ENCODE measurements at places on chromosomes 7 and 10.

GRCh38 chr10:64867501-64867962, 1346.3 kb downstream of the REEP3 start:
- DNase-seq = no peak

DNA sequence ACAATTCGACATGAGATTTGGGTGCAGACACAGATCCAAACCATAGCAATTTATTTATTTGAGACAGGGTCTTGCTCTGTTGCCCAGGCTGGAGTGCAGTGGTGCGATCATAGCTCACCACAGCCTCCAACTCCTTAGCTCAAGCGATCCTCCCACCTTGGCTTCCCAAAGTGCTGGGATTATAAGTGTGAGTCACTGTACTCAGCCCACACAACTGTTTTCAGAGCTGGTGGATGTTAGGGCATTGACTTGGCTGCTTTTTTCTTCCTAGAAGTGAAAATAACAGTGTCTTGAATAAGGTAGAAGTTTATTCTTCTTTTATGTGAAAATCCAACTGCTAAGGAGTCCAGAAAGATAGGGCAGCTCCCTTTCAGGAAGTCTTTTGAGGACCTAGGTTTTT, 132.1 kb downstream of the CCDC3 start:
- no peak for DNase-seq

GRCh38 chr7:1864161-1864940, 194.3 kb downstream of the ELFN1 start:
- no peak for DNase-seq

DNA sequence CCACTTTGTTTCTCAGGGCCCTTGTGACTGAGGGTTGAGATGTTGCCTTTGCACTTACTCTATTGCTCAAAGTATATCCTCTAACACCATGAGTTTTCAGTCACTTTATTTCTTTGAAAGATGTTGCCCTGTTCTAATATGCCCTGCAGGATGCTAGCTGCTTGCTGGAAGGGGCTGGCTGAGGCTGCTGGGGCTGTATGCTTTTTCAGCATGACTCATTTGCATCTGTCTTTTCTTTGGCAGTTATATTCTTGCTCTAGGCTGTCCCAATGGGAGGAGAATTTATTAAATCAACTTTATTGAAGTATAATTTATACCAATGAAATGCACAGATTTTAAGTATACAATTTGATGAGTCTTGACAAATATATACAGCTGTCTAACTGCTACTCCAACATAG, 157.7 kb downstream of the PLPP4 start:
- DNase-seq = no peak

DNA sequence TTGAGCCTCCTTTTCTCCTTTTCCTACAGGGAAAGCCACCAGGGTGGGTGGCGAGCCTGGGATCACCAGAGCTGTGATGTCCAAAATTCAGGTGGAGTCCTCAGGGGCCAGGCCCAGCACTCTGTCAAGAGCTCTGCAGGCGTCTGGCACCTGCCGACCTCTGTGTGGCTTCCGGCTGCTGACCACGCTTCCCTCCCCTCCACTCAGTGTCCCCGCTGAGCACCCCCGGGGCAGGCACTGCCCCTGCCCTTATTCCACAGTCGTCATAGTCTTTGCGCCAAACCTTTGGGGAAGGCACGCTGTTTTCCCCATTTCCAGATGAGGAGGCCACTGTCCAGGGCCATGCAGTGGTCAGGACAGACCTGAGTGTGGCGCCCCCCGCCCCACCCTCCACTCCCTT, 7.5 kb downstream of the MTG1 start:
- DNase-seq = no peak

DNA sequence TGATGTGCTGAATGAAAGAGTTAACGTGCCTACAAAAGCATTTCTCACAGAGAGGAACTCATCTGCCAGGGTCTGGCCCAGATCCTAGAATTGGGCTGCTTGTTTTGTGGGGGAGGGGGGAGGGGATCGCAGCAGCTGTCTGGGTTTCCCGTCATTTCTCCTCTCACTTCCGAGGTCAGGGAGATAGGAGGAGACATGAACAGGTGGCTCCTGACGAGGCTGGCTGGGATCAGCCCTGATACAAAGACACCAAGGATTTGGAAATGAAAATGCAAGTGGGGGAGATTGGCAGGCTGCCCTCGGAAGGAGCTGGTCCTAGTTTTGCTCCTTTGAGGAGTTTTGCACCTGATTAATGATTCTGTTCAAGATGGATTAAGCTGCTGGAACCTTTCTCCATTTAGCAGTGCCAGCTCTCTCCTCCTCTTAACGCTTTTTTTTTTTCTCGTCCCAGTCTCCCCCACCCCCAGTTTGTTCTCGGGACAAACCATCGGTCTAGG, 86.8 kb upstream of the KMT2C start:
- DNase-seq = no peak

DNA sequence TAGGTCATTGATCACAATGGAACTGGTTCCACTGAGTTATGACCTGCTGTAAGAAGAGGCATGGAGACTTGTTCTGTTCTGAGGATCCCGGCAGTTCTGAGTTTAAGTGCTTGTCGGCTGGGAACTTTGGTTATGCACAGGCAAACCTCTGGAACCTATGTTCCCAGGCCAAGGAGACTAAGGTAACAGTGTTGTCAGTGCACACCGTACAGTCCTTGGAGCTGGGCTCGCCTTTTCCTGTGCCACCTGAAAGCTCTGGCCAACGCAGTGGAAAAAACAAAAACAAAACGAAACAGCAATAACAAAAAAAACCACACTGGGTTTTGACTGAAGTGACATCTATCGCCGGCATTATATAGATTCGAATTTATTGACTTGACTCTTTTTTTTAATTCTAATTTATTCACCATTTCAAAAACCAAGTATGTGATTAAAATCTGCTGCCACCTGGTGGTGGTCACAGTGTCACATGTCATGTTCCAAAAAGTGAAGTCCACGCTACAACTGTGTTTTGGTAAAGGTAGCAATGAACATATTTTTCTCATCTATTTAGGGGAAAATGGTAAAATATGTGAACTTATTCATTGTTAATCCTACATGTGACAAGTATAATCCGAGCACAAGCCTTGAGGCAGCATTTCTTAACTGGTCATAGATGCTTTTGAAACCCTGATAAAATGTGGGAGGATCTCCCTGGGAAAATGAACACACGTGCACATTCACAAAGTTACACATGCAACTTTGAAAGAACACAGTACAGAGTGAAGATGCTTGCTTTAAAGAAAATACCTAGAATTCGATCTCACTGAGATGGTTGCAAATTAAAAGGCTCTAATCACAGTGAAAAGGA, 113.8 kb upstream of the PPP2R2D start:
- peak; percentile 15 for DNase-seq

- DNase-seq = no peak
These were observed 32.1 kb upstream of the MSRB2 start for GRCh38 chr10:23063045-23063972.

- no peak for DNase-seq
These were observed 66.0 kb downstream of the SLC25A40 start for GRCh38 chr7:87810130-87810529.

- DNase-seq = no peak
These were observed at the start of gene GPER1 for GRCh38 chr7:1087952-1088920. Gene GPER1, plus strand, starts transcription at chr7:1088113. Its CDS starts 3,616 bp downstream, at chr7:1091729.

DNA sequence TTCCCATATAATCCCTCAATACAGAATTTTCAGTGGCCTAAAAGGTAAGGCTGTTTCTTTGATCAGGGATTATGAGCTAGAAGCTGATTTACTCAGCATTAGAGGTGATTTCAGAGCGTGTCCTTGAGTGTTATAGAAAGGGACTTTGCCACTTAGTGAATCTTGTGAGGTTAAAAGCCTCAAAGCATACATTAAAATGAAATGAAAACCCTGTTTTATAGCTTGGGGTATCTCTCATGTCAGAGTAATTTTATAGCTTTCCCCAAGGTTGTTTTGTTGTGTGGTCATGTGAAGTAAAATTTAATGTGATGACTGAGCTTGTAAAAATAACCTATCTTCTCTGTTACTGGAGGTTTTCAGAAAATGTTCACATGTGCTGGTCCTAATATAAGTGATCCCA, 198.8 kb downstream of the CDCA7L start:
- no peak for DNase-seq

DNA sequence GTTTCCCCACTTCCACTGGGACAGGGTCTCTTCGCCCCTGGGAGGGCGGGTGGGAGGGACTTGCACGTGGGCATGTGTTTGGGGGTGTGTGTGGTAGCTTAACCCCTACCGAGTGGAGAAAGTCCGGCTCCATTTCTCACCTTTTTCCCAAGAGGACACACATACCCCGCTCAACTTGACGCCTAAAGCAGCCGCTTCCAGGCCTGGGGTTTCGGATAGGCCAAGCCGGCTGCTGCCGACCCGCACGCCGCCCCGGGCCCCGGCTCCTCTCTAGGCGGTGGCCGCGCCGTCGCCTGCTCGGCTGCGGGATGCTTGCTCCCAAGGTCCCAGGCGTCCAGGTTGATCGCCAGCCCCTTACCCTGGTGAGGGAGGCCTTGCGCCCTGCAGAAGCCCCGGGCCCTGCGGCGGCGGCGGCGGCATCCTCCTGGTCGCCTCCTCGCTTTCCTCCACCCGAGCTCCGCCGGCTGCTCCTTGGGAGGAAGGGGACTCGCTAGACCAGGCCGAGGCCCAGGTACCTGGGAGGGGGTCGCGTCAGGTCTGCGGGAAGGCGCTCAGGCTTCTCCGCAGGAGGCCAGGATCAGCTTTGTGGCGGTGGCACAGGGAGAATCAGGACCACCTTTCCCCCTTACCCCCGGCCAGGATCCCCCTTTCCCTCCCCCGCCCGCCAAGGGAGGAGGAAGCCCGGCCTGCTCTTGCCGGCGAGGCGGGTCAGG, 3.2 kb upstream of the GATA3 start:
- DNase-seq = no peak

- no peak for DNase-seq
These were observed 29.0 kb downstream of the MRC1 start for GRCh38 chr10:17838080-17838648.

- peak; percentile 39 for DNase-seq
These were observed 11.9 kb upstream of the OPALIN start for GRCh38 chr10:96370584-96371157.

- no peak for DNase-seq
These were observed 29.4 kb downstream of the BMS1 start for GRCh38 chr10:42812028-42812427.

- no peak for DNase-seq
These were observed 88.1 kb downstream of the RPS24 start for GRCh38 chr10:78121801-78122200.

DNA sequence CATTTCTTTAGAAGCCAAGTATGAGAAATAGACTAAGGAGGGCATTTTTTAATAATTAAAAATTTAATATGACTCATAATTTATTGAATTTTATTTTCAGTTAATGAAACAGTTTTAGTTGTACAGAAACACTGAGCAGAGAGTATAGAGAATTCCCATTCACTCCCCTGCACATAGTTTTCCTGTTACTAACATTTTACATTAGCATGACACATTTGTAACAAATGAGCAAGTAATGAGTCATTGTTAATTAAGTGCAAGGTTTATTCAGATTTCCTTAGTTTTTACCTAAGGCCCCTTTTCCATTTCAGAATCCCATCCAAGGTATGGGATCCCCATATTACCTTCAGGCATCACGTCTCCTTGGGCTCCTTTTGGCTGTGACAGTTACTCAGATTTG, 271.5 kb upstream of the FZD8 start:
- no peak for DNase-seq

DNA sequence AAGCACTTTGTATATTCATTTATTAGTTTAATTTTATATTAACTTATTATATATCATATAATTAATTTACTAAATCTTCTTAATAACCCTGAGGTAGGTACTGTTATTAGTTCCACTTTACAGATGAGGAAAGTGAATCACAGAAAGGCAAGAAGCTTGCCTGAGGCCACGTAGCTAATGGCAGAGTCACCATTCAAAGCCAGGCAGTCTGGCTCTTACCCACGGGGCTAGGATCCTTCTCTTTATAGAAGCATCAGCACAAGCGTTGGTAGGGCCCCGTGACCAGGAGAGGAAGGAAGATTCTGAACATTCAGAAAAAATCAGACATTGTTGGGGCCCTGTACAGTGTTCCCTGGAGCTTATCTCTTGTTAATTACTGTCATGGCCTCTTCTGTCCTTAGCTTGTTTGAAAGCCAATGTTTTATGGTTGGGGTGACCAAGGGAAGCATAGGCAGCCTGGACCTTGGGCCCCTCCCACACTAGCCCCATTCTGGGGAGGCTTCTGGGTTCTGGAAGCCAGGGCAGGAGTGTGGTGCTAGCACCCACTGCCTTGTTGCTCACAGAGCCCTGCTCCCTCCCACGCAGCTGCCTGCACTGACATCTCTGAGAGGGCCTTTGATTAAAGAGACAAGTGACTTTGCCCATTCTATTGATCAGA, 31.1 kb upstream of the SLF2 start:
- no peak for DNase-seq

DNA sequence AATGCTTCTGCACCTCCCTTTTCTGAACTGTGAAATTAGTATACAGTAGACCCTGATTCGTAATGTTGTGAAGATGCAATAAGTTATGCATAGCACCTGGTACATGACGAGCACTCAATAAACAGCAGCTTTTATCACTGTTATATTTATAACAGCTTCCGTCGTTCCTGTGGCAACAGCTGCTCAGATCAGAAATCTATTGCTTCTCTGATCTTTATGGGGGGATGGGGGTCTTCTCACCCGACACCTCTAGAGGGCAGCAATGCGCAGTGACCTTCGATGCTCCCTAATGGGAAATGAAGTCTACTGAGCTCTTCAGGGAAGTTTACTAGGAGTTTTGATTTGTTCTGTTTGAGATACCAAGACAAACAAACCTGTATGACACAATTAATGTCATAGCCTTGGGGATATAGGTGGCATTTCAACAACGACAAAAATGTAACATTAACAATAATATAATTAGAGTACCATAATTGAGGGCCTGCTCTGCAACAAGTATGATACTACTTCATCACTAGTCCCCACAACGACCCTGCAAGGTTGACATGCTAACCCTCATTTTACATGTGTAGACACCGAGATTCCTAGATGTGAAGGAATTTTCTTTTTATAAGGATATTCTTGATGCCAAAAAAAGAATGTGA, 289.6 kb downstream of the SFMBT2 start:
- peak; percentile 67 for DNase-seq

DNA sequence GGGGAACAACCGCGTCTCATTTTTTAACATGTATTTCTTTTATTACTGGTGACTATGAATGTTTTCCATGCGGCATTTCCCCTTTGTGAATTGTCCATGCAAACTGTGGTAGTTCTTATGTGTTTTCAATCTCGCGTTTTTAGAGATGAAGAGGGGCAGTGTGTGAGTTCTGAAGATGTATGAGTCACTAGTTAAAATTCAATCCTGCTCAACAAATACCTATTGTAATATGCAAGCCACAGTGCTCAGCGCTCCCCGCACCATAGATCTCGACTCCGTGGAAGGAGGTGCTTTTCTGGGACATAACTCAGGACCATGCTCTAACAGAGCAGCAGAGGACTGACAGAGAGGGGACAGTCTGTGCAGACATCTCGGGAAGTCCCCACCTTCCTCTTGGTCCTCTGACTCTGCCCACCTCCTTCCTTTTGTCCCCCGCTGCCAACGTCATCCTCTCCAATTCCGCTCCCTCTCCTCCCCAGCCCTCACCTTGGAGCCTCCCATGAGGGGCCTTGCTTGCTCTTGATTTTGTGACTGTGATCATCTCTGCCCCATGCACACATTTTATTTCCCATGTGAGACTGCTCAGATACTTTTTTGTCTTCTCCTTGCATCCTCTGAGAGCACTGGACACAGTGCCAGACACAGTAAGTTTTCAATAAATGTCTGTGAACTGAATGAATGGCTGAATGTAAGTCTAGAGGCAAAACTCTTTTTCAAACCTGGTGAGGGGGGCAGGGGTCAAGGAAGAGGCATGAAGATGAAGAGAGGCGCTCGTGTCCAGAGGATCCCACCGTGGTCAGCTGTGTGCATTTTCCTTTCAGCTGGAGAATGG, 42.7 kb upstream of the PLEKHA1 start:
- DNase-seq = no peak

Data from activated naive CD8-positive, alpha-beta T cell treated with anti-CD3 and anti-CD28 coated beads for 36 hours (primary cell).